Prostate gland (tissue), 2 donors: ENCODE measurements at places on chromosomes 5 and 9. TPM values are rescaled to one million over a fixed set of nuclear protein-coding genes. Genes with fewer than 3 reads are reported as not detected.

Gene DND1
- total RNA-seq = 0.36 TPM

Gene FAM174A
- total RNA-seq = 41.6 TPM

Gene FRMPD1
- total RNA-seq = 47.6 TPM

Gene PBX3
- 48.5 TPM for total RNA-seq

Gene TLE4
- total RNA-seq = 130 TPM

Gene SPINK6
- total RNA-seq = not detected

Gene PCDHA6
- total RNA-seq = 1.9 TPM

Gene HAVCR2
- total RNA-seq = 1.8 TPM

Gene PPIC
- 20.9 TPM for total RNA-seq
